H4 (cell line): ENCODE measurements at places on chromosomes 2 and 18. TPM values are rescaled to one million over a fixed set of nuclear protein-coding genes. Genes with fewer than 3 reads are reported as not detected.

Gene CXCR4
- total RNA-seq = 0.06 TPM in 1 of 2 replicates, not detected in the other

DNA sequence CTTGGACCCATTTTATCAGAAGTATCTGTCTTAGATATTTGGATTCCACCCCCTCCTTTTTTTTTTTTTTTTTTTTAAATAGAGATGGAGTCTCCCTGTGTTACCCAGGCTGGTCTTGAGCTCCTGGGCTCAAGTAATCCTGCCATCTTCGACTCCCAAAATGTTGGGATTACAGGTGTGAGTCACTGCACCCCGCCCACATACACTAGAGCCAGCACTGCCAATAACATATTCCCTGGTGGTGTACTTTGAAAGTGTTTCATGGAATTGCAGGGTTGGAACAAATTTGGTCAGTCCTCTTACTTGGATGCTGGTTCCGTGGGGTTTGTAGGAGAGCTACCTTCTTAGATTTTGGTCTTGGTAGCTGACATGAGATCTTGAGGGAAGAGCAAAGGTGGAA, 15.0 kb downstream of the PDCL3 start:
- no peak for DNase-seq

- no peak for DNase-seq
These were observed 419.6 kb downstream of the DLGAP1 start for GRCh38 chr18:4035521-4035920.

Gene SMIM21
- total RNA-seq = not detected in 2 replicates

GRCh38 chr2:23692851-23693605, 233.9 kb downstream of the ATAD2B start:
- no peak for DNase-seq

DNA sequence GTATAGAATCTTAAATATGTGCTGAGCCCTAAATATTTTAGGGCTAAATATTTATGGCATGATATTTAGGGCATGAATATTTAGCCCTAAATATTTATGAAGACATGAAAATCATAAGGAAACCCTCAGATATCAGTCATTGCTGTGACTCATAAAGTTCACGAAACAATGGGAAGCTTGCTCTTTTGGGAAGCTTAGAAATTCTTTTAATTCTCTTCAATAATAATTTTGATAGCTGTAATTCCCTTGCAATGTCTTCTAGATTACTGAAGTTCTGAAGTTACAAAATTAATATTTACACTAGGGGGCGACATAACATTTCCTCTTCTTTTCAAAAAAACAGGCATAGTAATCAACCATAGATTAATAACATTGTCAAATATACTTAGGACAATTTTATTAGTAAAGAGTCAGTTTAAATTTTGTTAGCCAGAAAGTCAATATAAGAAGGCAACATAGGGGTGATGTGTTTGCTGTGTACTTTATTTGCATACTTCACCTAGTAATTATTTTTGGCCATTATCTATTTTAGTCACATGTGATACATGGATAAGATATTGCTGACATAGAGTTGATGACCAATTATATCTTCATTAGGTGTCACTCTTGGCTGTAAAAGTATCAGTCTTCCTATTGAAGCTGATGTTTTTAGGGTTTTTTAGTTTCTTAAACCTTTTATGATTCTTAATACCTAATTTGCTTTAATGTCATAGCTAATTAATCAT, 13.2 kb downstream of the ZNF804A start:
- DNase-seq = no peak

GRCh38 chr2:231277962-231278361, 79.5 kb downstream of the ARMC9 start:
- no peak for DNase-seq

DNA sequence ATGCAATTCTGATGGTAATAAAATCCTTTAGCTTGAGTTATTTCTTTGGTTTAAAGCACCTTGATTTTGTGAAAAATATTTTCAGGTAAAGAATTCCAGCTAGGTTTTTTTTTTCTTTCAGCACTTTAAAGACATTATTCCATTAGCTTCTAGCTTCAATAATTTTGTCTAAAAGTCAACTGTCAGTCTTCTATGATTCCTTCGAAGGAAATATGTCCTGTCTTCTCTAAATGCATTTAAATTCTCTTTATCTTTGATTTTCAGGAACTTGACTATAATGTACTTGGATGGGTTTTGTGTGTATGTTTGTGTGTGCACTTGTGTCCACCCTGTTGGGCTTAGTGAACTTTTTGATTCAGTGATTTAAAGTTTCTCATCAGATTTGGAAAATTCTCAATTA, 4.7 kb downstream of the LONRF2 start:
- no peak for DNase-seq

GRCh38 chr18:6776188-6776587, 46.7 kb downstream of the ARHGAP28 start:
- DNase-seq = peak; percentile 21

DNA sequence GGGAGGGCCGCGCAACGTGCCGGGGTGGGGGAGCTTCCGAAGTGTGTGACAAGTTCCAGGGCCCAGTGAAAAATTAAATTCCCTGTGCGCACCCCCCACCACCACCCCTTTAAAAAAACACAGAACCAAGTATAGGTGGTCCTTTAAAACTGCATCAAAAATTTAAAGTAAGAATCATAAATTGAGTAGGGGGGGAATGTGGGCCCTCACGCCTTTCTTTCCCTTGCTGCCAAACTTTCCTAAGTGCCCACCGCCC, 2.5 kb downstream of the BCL11A start:
- no peak for DNase-seq

DNA sequence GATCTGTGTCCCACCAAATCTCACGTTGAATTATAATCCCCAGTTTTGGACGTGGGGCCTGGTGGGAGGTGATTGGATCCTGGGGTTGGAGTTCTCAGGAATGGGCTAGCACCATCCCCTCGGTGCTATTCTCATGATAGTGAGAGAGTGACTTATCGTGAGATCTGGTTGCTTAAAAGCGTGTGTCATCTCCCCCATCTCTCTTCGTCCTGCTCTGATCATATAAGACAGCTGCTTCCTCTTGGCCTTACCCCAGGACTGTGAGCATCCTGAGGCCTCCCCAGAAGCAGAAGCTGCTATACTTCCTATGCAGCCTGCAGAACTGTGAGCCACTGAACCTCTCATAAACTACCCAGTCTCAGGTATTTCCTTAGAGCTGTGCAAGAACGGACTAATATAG, 163.7 kb upstream of the NDUFV2 start:
- DNase-seq = no peak
